ENCODE measurements at places on chromosomes 5 and 9.

GRCh38 chr5:127922603-127923002, 161.0 kb upstream of the SLC12A2 start:
- no peak overlapping the region for H3K27ac ChIP-seq
- no peaks in the 10 kb centered on the region for H3K27me3 ChIP-seq
- peaks cover 8% of the 10 kb centered on the region for H3K4me1 ChIP-seq
- H3K4me3 ChIP-seq = no peak overlapping the region

- no peak overlapping the region for H3K4me3 ChIP-seq
- H3K36me3 ChIP-seq = no peaks in the 10 kb centered on the region
- no peak for DNase-seq
- no peak overlapping the region for H3K27ac ChIP-seq
- no peaks in the 10 kb centered on the region for H3K27me3 ChIP-seq
- no peaks in the 10 kb centered on the region for H3K4me1 ChIP-seq
These were observed 99.3 kb downstream of the ACTBL2 start for GRCh38 chr5:57383093-57383861.

GRCh38 chr9:105679257-105680022, 14.9 kb upstream of the TMEM38B start:
- H3K27ac ChIP-seq = no peak overlapping the region
- H3K36me3 ChIP-seq = no peaks in the 10 kb centered on the region
- no peaks in the 10 kb centered on the region for H3K27me3 ChIP-seq
- no peak for DNase-seq
- H3K4me1 ChIP-seq = no peaks in the 10 kb centered on the region

- peaks cover 3% of the 10 kb centered on the region for H3K4me1 ChIP-seq
- peaks cover 24% of the 10 kb centered on the region for H3K36me3 ChIP-seq
- H3K27ac ChIP-seq = no peak overlapping the region
- no peak for DNase-seq
- no peak overlapping the region for H3K4me3 ChIP-seq
- H3K27me3 ChIP-seq = no peaks in the 10 kb centered on the region
These were observed 29.9 kb downstream of the MRPL22 start for GRCh38 chr5:154970759-154971158.

DNA sequence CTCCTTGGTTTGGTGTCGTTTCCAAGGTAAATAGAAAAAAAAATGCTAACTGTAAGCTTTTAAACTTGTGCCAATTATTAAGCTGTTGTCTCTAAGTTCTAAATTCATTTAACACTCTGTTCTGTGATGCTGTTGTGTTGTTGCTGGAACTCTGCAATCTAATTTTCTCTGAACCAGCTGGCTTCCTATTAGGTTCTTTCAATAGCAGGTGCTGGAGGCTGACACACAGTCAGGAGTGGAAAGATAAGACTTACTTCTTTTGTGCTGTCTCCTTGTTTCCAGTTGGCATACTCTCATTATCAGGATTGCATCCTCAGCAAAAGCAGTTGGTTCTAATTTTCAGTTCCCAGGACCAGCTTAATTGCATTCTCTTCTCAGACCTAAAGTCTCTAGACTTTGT, 1252.6 kb upstream of the NUDT12 start:
- DNase-seq = no peak
- H3K4me3 ChIP-seq = no peak overlapping the region
- H3K36me3 ChIP-seq = no peaks in the 10 kb centered on the region
- H3K27me3 ChIP-seq = no peaks in the 10 kb centered on the region
- no peaks in the 10 kb centered on the region for H3K4me1 ChIP-seq

DNA sequence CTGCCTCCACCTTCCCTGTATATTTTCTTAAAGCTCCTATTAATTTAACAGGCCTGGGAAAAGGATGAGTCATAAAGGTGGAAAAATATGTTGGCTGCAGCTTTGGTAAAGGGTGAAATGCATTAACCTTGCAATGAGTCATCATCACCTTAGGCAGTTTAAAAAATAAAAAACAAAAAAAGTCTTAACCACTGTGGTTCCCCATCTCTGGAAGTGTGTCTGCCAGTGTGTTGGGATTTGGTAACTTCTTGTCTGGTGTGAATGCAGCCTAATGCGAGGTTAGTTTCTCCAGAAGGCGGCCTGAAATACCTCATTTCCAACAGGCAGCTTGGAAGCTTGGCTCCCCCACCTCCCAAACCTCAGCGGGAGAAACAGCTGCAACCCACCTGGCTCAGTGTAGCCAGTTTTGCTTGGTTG, 265.3 kb upstream of the GAS1 start:
- H3K36me3 ChIP-seq = no peaks in the 10 kb centered on the region
- no peak for DNase-seq
- no peaks in the 10 kb centered on the region for H3K27me3 ChIP-seq
- no peak overlapping the region for H3K27ac ChIP-seq
- H3K4me1 ChIP-seq = no peaks in the 10 kb centered on the region

DNA sequence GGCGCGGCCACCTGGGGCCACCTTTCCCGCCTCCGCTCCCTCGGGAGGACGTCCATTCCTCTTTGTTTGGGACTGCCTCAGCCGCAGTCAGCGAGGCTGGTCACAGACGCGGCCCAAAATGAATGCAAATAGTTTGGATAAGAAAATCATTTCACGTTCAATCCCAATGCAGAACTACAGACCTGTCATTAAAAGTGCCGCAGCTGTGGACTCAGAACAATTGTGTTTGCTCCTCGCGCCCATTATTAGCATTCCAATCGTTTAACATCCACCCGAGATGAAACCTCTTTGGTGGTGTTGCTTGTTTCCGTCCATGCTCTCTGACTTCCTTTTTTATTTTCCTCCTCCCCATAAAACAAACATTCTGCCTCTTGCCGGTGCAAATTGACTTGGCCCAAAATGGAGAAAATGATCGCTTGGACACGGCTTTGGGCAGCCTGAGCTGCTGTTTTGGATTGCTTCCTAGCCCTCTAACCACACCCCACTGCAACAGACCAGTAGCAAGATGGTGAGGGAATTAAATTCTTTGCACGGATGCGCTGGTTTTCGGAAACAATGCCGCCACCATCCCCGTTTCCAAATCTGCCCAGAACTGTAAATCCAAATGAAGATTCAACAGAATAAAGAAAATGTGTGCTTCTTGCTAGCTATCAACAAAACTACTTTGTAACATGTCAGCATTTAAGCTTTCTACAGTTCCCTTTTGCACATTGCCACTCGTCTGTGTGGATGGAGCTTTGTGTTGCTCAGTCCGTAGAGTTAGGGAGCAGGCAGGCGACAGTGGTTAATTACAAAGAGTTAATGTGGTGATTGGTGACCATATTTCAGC, 784 bp downstream of the NLN start:
- H3K36me3 ChIP-seq = peaks cover 7% of the 10 kb centered on the region
- H3K27me3 ChIP-seq = no peaks in the 10 kb centered on the region
- H3K4me3 ChIP-seq = peak overlapping the region; percentile 98
- H3K4me1 ChIP-seq = peaks cover 4% of the 10 kb centered on the region
- no peak for DNase-seq
- peak overlapping the region; percentile 75 for H3K27ac ChIP-seq

DNA sequence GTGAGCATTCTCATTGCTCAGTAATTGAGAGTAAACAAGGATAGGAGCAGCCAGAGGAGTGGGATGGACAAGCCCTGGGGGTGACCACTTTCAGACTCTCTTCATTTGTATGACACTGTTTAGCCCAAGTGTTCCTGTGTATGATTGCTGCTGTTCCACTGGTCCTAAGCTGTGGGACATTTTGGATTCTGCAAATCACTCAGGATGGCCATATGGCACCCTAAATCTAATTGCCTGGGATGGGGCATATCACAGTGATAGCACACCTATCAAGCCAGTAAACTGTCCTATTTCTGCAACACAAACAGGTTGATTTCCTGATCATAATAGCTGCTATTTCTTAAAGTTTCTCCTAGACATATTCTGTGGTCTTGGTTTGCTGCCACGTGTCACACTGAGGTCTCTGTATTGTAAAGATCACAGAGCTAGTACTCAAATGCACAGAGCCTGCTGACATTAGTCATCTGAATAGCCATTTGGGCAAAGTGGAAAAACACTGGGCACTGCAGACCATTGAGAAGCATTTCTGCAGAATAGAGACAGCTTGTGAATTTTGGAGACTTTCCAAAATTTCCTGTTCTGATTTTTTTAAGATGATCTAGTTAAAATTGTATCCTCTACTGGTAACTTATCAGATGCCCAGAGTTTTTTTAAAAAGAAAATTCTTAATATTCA, 320.2 kb downstream of the RFX3 start:
- H3K4me3 ChIP-seq = no peak overlapping the region
- no peak overlapping the region for H3K27ac ChIP-seq
- H3K36me3 ChIP-seq = no peaks in the 10 kb centered on the region
- H3K27me3 ChIP-seq = no peaks in the 10 kb centered on the region
- DNase-seq = no peak

DNA sequence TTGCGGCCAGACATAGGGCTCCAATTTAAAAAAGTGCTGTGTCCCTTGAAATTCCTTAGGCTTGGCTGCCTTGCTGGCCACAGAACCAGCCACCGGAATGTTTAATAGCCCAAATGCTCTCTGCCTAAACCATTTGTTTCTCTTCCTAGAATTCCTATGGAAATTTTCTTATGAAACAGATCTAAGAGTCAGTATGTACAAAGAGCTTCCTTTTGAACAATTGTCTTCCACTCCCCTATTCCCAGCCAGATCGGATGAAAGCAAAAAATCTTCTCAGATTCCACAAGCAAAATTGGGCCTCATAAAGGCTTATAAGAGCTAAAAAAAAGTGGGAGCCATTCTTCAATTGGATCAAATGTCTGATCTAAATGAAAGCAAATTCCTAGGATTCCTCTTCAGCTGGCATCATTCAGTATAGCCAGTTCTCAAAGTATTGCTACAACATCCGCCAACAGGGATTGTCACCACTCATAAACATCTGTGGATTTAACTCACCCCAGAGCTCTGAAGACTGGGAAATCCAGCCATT, 104.3 kb downstream of the CEMIP2 start:
- H3K4me3 ChIP-seq = no peak overlapping the region
- no peaks in the 10 kb centered on the region for H3K27me3 ChIP-seq
- no peaks in the 10 kb centered on the region for H3K36me3 ChIP-seq
- no peak for DNase-seq
- H3K4me1 ChIP-seq = peaks cover 14% of the 10 kb centered on the region

DNA sequence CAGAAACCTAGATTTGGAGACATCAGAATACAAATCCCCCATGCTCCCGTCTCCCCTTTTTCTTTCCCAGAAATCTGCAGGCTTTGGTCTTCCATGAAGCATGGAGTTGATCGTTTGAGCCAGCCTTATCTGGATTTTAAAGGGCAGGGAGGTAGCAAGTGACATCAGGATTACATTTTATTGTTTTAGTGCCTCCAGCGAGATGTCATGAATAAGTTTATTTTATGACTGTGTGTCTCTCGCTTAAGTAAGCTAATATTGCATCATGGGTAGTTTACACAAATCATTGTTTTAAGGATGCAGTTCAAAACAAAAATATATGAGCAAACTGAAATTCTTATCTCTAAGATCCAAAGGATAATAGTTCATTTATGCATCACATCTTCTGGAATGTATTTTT, 50.7 kb upstream of the TNFSF8 start:
- no peak overlapping the region for H3K4me3 ChIP-seq
- H3K27ac ChIP-seq = no peak overlapping the region
- no peaks in the 10 kb centered on the region for H3K27me3 ChIP-seq
- H3K36me3 ChIP-seq = no peaks in the 10 kb centered on the region
- DNase-seq = no peak
- no peaks in the 10 kb centered on the region for H3K4me1 ChIP-seq

DNA sequence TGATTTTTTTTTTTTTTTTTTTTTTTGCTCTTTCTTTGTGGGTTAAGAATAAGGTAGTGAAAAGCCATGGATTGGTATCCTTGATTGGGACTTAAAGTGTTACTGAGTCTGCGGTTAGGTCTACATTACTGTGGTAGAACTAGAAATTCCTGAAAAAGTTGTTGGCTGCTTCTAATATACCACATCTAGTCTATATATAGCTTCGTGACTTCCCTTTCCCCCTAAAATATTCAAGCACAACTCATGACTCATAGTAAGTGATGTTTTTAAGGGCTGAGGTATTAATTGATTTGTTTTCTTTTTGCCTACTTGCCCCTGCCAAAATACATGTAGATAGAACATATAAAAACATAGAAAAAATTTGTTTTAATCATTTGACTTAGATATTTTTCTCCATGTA, 247.6 kb downstream of the TMEM232 start:
- no peak for DNase-seq
- no peaks in the 10 kb centered on the region for H3K4me1 ChIP-seq
- H3K4me3 ChIP-seq = no peak overlapping the region
- H3K36me3 ChIP-seq = no peaks in the 10 kb centered on the region
- H3K27ac ChIP-seq = no peak overlapping the region
- no peaks in the 10 kb centered on the region for H3K27me3 ChIP-seq

- no peaks in the 10 kb centered on the region for H3K27me3 ChIP-seq
- no peaks in the 10 kb centered on the region for H3K36me3 ChIP-seq
- no peak overlapping the region for H3K4me3 ChIP-seq
- H3K27ac ChIP-seq = no peak overlapping the region
- no peak for DNase-seq
These were observed 133.2 kb downstream of the EDIL3 start for GRCh38 chr5:84251503-84251902.

DNA sequence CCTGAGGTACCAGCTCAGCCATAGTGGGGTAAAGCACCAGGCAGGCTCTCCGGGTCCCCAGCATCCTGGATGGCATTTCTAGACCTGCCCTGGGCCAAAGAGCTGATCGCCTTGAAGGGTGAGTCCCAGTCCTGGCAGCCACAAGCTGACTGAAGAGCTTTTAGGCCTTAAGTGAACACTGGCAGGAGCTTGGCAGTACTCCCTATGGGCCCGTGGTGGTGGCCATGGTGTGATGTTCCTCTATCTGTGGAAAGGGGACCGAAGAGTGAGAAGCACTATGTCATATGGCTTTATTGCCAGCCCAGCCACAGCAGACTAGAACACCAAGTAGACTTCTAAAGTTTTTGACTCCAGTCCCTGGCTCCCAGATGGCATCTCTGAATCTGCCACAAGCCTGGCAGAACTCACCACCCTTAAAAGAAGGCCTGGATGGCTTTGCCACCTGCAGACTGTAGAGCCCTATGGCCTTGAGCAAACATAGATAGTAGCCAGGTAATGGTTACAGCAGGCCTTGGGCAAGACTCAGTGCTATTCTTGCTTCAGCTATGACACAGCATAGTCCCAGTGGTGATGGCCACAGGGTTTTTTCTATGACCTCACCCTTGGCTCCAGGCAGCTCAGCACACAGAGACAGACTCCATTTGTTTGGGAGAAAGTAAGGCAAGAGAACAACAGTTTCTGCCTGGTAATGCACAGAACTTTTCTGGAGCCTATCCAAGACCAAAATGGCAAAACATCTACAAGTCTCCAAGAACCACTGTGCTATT, 801.5 kb upstream of the DMAC1 start:
- H3K27me3 ChIP-seq = no peaks in the 10 kb centered on the region
- H3K4me1 ChIP-seq = no peaks in the 10 kb centered on the region
- no peak overlapping the region for H3K27ac ChIP-seq
- H3K4me3 ChIP-seq = no peak overlapping the region
- no peak for DNase-seq

- DNase-seq = no peak
- peaks cover 4% of the 10 kb centered on the region for H3K4me1 ChIP-seq
- H3K27ac ChIP-seq = no peak overlapping the region
- H3K27me3 ChIP-seq = no peaks in the 10 kb centered on the region
- H3K36me3 ChIP-seq = no peaks in the 10 kb centered on the region
These were observed 37.7 kb downstream of the C5orf15 start for GRCh38 chr5:133930813-133931090.

GRCh38 chr5:136013559-136013958, 15.2 kb upstream of the TGFBI start:
- DNase-seq = no peak
- H3K27ac ChIP-seq = peak overlapping the region; percentile 58
- H3K4me1 ChIP-seq = peaks cover 33% of the 10 kb centered on the region
- H3K27me3 ChIP-seq = no peaks in the 10 kb centered on the region
- no peak overlapping the region for H3K4me3 ChIP-seq
- no peaks in the 10 kb centered on the region for H3K36me3 ChIP-seq

- DNase-seq = no peak
- H3K4me1 ChIP-seq = peaks cover 2% of the 10 kb centered on the region
- no peaks in the 10 kb centered on the region for H3K27me3 ChIP-seq
- no peaks in the 10 kb centered on the region for H3K36me3 ChIP-seq
- no peak overlapping the region for H3K4me3 ChIP-seq
- no peak overlapping the region for H3K27ac ChIP-seq
These were observed 92.0 kb downstream of the BASP1 start for GRCh38 chr5:17309462-17309861.
